ENCODE measurements at places on chromosomes 5 and 9.

- H3K4me1 ChIP-seq: peaks cover 28% of the 10 kb centered on the region
- H3K4me3 ChIP-seq: no peak overlapping the region
- peak overlapping the region; percentile 62 for H3K27ac ChIP-seq
- no peaks in the 10 kb centered on the region for H3K27me3 ChIP-seq
Observed at GRCh38 chr5:42840269-42840668, 28.6 kb upstream of the SELENOP start.

- DNase-seq: no peak
- no peaks in the 10 kb centered on the region for H3K36me3 ChIP-seq
- peak overlapping the region; percentile 98 for H3K27ac ChIP-seq
- H3K4me3 ChIP-seq: peak overlapping the region; percentile 73
Observed at GRCh38 chr5:154756868-154757813, 2.0 kb downstream of the LARP1 start.

DNA sequence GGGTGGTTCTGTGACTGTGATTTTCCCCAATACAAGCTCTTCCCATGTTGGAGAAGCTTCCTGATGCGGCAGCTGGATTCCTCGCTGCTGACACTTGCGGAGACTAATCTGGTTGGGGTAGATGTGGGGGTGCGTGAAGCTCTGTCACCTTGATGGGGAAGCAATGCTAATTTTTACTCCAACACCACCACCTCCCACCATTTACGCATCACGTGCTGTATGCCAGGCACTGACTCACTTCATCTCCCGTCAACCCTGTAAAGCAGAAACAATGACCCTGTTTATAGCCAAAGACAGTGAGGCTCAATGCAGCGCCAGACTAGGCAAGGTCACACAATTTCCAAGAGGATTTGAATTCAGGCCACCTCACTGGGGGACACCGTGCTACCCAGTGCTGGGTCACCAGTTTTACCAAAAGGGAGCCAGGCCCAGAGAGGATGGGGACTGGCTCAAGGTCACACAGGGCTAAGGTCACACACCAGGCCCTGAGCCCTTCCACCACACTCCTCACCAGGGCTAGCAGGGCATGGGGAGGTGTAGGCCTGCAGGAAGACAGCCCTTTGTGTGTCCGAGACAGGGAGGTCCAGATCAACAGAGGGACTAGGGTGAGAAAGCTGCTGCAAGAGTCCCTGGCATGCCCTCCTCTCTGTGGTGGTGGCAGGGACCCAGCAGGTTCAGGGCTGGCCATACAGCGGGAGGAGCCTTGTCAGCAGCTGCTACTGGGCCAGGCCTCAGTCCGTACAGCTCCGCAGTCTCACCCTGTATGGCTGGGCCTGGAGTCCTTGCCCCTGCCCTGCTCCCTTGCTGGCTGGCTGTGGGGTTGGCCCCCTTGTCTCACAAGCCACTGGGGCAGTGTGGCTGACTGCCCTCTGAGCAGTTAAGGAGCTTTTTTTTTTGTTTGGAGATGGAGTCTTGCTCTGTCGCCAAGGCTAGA lies 3.3 kb downstream of the STKLD1 start:
- no peaks in the 10 kb centered on the region for H3K36me3 ChIP-seq
- H3K27me3 ChIP-seq: no peaks in the 10 kb centered on the region
- H3K4me3 ChIP-seq: no peak overlapping the region
- H3K4me1 ChIP-seq: peaks cover 20% of the 10 kb centered on the region

GRCh38 chr9:106896695-106897094 lies 33.7 kb downstream of the ZNF462 start:
- H3K4me3 ChIP-seq: no peak overlapping the region
- H3K36me3 ChIP-seq: no peaks in the 10 kb centered on the region
- no peak overlapping the region for H3K27ac ChIP-seq
- no peaks in the 10 kb centered on the region for H3K27me3 ChIP-seq
- DNase-seq: no peak

- peaks cover 25% of the 10 kb centered on the region for H3K4me1 ChIP-seq
- no peak overlapping the region for H3K4me3 ChIP-seq
- H3K27ac ChIP-seq: no peak overlapping the region
- H3K36me3 ChIP-seq: no peaks in the 10 kb centered on the region
- peaks cover 45% of the 10 kb centered on the region for H3K27me3 ChIP-seq
Observed at GRCh38 chr5:123094237-123094918, 5.3 kb downstream of the PRDM6 start.

DNA sequence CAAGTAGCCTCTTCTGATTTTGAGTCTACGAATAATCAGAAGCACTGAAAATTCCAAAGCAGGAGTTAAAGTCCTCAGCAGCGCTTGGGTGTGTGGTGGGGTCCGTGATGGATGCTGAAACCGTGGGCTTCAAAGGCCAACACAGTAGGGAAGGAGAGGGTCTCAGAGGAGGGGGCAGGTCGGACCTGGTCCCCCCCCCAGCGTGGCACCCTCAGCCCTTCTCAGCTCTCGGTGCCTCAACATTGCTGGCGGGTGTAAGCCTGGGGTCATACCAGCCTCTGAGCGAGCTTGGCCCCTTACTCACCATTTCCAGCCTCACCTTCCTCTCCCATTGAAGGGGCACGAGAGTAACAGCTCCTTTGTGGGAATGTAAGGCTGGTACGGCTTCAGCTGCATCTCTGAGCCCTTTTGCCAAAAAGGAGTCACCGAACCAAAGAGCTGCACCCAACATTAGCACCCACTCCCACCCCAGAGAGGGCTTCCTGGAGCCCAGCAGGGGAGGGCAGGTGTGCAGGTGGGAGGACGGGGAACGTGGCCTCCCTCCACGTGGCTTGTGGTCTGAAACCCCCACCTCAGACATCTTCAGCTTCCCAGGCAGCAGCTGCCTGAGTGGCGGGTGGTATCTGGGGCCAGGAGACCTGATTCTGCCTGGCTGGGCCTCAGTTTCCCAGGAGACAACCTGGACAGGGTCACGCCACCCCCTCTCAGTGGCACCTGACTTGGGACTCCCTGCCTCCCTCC lies 6.7 kb upstream of the LCN1 start:
- no peaks in the 10 kb centered on the region for H3K36me3 ChIP-seq
- no peak overlapping the region for H3K27ac ChIP-seq
- H3K4me3 ChIP-seq: no peak overlapping the region
- DNase-seq: no peak

DNA sequence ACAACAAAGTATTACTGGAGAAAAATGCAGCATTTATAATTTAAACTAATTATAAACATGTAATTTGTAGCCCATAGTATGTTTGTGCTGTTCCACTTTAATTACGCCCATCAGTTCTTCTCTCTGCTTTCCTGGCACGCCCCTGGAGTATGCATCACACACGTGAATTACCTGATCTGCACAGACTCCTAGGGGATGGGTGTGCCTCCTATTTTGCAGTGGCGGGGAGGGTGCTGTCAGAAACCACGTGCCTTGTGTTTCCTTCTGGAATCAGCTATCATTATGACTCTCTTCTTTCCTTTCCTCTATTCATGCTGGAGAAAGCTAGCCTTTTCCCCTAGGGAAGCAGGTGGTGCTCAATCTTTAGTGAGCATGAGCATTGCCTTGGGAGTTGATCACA lies 43.3 kb downstream of the RPS23 start:
- no peak overlapping the region for H3K27ac ChIP-seq
- H3K4me1 ChIP-seq: no peaks in the 10 kb centered on the region
- DNase-seq: no peak
- no peaks in the 10 kb centered on the region for H3K36me3 ChIP-seq

GRCh38 chr9:108865037-108865436 lies 3.0 kb downstream of the ACTL7A start:
- H3K27ac ChIP-seq: no peak overlapping the region
- DNase-seq: no peak
- no peak overlapping the region for H3K4me3 ChIP-seq

- no peaks in the 10 kb centered on the region for H3K36me3 ChIP-seq
- H3K27ac ChIP-seq: no peak overlapping the region
Observed at GRCh38 chr5:125461641-125462072, 715.2 kb upstream of the ZNF608 start.

DNA sequence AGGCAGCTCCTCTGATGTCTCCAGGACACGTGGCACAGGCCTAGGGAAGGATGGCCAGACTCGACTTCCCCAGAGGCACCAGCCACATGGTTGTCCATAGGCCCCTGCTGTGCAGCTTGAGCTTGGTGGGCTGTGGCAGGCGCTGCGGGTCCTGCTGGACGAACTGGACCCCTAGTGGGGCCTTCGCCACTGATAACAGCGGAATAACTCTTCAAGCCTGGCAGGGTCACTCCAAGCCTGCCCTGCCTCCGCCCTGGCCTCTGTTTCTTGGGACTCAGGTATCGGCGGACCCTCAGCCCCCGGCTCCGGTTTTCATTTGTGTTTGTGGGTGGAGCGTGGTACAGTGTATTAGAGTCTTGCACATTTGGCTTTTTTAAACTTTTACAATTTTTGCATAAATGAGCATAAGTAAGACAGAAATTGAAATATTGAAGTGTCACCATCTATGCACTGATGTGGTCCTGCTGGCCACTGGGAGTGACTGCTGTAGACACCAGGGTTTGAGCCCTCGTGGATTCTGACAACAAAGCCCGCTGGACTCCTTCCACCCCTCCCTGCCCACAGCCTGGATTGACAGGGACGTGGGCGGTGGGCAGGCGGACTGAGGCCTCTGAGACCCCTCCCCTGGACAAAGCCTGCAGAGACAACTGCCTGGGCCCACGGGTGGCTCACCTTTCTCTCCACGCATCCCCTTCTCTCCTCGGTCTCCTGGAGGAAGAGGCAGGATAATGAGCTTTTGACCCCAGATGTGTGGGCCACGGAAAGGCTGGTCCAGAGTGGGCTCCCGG lies 3.8 kb downstream of the FCN1 start:
- no peaks in the 10 kb centered on the region for H3K4me1 ChIP-seq
- peak; percentile 91 for DNase-seq
- no peak overlapping the region for H3K27ac ChIP-seq
- no peaks in the 10 kb centered on the region for H3K36me3 ChIP-seq

- no peaks in the 10 kb centered on the region for H3K4me1 ChIP-seq
- no peaks in the 10 kb centered on the region for H3K36me3 ChIP-seq
- H3K27me3 ChIP-seq: no peaks in the 10 kb centered on the region
- no peak overlapping the region for H3K4me3 ChIP-seq
- DNase-seq: no peak
- H3K27ac ChIP-seq: no peak overlapping the region
Observed at GRCh38 chr5:109922381-109922995, 232.8 kb downstream of the MAN2A1 start.

DNA sequence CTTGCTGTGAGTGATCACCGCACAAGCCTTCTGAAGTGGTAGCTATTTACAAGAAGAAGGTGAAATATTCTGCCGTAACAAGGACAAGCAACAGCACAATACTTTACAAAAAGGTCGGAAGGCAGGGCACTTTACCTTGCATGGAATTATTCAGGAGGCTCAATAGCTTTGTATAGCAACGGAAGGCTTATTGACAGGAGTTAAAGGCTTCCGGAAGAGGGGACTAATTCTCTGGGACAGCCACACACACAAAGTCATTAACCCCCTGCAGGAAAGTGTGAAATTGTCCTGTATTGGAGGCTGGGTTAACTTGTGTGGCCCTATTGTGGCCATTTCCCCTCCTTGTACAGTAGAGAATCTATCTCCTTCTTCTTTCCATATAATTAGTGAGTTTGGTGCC lies 199.3 kb upstream of the SEMA6A start:
- H3K4me3 ChIP-seq: no peak overlapping the region
- DNase-seq: no peak
- peaks cover 9% of the 10 kb centered on the region for H3K4me1 ChIP-seq
- no peak overlapping the region for H3K27ac ChIP-seq
- no peaks in the 10 kb centered on the region for H3K27me3 ChIP-seq
- H3K36me3 ChIP-seq: no peaks in the 10 kb centered on the region

DNA sequence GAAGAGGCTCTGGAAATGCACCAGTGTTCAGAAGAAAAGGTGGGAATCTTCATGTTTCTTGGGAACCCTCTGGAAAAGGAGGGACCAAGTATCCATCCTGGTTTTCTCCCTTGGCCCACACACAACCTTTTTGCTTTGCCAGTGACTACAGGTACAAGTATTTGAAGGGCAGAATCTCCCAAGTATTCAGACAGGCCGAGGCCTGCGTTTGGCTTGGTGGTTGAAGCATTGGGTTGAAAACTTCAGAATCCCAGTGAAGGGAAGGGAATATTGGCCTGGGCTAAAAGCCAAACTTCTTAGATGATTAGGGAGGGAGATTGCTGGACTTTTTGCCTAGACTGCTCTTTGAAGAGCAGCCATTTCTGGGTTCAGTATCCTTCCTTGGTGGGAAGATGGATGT lies 71.9 kb downstream of the UBAP1 start:
- H3K36me3 ChIP-seq: peaks cover 43% of the 10 kb centered on the region
- H3K27me3 ChIP-seq: no peaks in the 10 kb centered on the region
- peaks cover 48% of the 10 kb centered on the region for H3K4me1 ChIP-seq
- DNase-seq: no peak
- H3K4me3 ChIP-seq: no peak overlapping the region

GRCh38 chr5:71924980-71925379 lies 182.3 kb upstream of the MAP1B start:
- no peak overlapping the region for H3K27ac ChIP-seq
- no peaks in the 10 kb centered on the region for H3K27me3 ChIP-seq
- no peak overlapping the region for H3K4me3 ChIP-seq
- no peaks in the 10 kb centered on the region for H3K36me3 ChIP-seq
- no peak for DNase-seq

- no peak overlapping the region for H3K27ac ChIP-seq
- H3K27me3 ChIP-seq: no peaks in the 10 kb centered on the region
- H3K36me3 ChIP-seq: peaks cover 45% of the 10 kb centered on the region
- peaks cover 9% of the 10 kb centered on the region for H3K4me1 ChIP-seq
- no peak for DNase-seq
Observed at GRCh38 chr9:93546356-93546755, 30.0 kb upstream of the PHF2 start.

DNA sequence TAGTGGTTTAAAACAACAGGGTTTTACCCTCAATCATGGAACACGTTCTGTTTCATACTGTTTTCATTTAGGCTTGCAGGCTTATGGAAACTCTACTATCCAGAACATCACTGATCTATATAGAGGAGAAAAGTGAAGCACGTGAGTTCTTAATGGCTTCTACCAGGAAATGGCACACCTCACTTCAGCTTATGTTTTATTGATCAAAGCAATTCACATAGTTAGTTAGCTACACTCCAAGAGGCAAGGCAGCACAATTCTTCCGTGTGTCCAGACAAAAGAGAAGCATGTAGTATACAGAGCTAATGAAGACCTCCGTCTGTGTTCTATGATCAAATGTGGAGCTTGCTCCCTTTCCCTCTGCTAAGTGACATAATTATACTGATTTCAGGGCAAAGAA lies 353.3 kb upstream of the CD180 start:
- H3K4me3 ChIP-seq: no peak overlapping the region
- H3K27me3 ChIP-seq: no peaks in the 10 kb centered on the region
- H3K36me3 ChIP-seq: no peaks in the 10 kb centered on the region
- H3K27ac ChIP-seq: no peak overlapping the region
- no peaks in the 10 kb centered on the region for H3K4me1 ChIP-seq

DNA sequence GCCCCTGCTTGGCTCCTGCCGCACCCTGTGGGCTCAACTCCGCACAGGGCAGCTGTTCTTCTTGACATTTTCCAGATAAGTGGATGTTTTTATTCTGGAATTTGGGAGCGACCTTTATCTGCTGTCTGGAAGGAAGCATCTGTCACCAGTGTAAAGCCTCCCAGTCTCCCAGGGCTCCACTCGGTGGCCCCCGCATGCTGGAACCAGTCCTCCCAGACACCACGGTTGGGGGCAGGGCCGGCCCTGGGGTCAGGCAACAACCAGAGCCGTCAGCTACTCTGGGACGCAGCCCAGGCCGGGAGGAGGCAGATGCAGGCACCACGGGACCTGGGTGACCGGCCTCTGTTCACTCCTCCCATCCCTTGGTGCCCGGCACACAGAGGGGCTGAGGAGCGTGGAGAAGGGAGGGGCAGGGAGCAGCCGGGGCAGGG lies 92.8 kb upstream of the ADAMTS2 start:
- H3K27ac ChIP-seq: no peak overlapping the region
- no peaks in the 10 kb centered on the region for H3K36me3 ChIP-seq
- H3K4me3 ChIP-seq: no peak overlapping the region
- no peaks in the 10 kb centered on the region for H3K27me3 ChIP-seq
- no peaks in the 10 kb centered on the region for H3K4me1 ChIP-seq
- no peak for DNase-seq

All from vagina (tissue), 2 donors.